Stimulated activated naive CD4-positive, alpha-beta T cell (primary cell): ENCODE measurements at places on chromosomes 1 and 21.

- no peak for DNase-seq
Observed at GRCh38 chr1:115771847-115772457, 3.4 kb upstream of the CASQ2 start.

GRCh38 chr1:185312361-185313138 is 4.5 kb downstream of the IVNS1ABP start:
- DNase-seq: no peak

GRCh38 chr1:27787895-27788294 is 14.9 kb downstream of the STX12 start:
- no peak for DNase-seq

DNA sequence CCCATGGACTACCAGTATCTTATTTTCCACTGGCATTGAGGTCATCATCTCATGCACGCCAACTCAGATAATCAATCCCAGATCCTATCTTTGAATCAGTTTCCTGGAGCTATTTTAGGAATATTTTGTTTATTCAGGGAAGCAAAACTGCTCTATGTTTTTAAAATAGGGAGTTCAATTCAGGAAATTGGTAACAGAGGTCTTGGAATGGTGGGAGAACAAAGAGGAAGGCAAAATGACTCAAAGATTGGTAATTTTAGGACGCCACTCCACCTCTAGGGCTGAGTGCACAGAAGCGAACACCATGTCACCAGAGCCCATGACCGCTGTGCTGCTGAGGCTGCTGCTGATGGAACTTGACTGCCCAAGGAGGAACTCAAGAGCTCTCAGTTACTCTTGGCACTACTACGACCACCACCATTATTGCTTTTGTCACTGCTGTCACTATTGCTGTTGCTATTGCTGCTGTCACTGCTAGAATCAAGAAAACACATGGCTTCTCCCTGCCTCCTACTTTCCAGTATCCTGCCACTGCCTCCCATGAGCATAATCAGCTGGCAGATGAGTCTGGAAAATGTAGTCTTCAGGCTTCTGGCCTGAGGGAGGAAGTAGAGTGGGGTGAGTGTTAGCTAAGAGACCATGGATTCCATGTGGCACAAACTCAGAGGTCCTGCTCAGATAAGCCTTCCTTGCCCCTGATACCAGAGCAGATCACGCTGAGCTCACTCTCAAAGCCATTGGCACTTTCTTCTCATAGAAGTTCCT is 71.6 kb upstream of the CNIH3 start:
- DNase-seq: no peak

GRCh38 chr1:160167580-160167979 is 16.2 kb downstream of the ATP1A4 start:
- DNase-seq: no peak

DNA sequence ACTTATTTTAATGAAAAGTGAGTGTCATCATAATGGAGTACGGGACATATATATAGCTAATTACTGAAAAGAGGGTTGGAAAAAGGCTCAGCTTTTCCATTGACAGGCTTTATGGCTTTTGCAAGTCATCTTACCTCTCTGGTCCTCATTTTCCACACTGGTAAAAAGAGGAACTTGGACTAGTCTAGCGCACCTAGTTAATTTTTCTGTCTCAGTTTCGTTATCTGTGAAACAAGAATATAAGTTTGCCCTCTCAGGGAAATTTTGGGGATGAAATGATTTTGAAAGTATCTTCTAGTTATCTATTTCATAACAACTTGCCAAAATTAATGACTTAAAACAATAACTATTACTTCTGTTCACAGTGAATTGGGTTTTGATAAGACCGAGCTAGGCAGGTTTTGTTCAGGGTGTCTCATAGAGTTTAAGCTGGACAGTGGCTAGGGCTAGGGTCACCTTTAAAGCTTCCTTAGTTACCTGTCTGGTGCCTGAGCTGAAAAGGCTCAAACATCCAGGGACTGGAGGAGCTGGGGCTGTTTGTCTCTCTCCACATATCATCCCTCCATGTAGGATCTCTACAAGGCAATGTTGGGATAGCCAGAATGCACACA is 91.7 kb downstream of the TYW3 start:
- DNase-seq: no peak

- DNase-seq: no peak
Observed at GRCh38 chr1:232368821-232369321, 261.1 kb downstream of the SIPA1L2 start.

GRCh38 chr1:110638556-110638955 is 32.4 kb upstream of the KCNA2 start:
- no peak for DNase-seq

DNA sequence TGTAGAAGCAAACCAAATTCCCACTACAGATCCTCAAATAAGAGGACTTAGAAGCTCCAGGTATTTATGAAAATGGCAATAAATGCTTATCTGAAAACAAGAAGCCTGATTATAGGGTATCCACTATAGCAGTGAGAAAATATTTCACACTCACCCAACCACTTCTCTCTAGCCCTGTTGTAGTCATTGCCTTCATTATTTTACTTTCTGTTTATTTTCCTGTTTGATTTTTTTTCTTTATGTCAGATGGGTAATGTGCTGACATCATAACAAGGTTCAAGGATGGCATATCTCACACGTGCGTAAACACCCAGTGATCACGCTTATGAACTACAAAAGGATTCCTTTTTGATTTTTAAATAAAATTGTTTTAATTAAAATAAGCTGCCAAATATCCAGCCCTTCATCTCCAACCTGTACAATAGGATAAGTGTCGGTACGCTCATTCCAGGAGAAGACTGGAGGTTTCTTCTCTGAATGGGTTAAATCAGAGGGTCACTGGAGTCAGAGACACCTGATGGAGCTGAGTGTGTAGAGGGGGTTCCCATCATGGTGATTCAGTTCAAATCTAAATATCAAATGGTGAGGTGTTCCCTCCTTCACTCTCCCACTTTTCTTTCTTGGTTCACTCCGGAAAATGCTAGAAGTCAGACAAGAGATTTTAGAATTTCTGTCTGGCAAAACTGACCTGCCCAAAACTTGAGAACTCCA is 8.2 kb upstream of the S1PR1 start:
- no peak for DNase-seq

GRCh38 chr1:113903501-113904292 is 902 bp downstream of the AP4B1 start:
- DNase-seq: no peak

DNA sequence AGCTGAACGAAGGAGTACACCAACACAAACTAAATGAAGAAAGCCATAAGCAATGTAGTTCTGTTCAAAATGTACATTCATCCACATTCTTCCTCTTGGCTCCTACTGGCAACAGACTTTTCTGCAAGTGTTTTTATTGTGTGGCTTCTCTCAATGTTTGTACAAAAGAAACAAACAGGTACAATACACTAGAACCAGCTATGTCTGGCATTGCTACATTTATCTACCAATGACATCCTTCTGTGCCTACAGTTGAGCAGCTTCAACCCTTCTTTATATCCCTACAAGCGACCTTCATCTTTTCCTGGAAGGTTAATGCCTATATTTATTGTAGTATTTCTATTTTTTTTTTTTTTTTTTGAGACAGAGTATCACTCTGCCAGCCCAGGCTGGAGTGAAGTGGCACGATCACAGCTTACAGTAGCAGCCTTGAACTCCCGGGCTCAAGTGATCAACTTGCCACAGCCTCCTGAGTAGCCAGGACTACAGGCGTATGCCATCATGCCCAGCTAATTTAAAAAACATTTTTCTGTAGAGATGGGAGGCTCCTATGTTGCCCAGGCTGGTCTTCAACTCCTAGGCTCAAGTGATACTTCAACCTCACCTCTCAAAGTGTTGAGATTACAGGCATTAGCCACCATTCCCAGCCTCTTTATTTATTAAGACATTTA is 89.3 kb downstream of the ASH1L start:
- DNase-seq: no peak

DNA sequence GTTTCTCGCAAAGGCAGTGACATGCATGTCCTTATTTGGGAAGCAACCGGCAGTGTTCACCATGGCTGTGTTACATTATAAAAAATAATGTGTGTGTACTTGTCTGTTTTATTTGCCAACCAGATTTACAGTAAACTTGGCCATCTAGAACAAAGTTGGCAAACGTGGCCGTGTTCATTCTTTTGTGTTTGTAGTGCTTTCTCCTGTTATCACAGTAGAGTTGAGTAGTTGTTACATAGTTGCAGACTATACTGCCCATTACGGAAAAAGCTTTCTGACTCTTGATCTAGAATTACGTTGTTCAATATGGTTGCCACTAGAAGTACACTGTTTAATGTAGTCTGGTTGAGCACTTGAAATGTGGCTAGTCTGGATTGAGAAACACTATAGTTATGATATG is 19.4 kb downstream of the SOAT1 start:
- DNase-seq: no peak

GRCh38 chr1:30732277-30732996 is 9.1 kb upstream of the MATN1 start:
- DNase-seq: no peak

- DNase-seq: no peak
Observed at GRCh38 chr1:201749059-201749690, 79.8 kb upstream of the IPO9 start.

- DNase-seq: no peak
Observed at GRCh38 chr1:241701483-241702295, 49.6 kb downstream of the WDR64 start.

GRCh38 chr1:159889821-159890252 is 10.1 kb downstream of the CFAP45 start:
- DNase-seq: no peak

DNA sequence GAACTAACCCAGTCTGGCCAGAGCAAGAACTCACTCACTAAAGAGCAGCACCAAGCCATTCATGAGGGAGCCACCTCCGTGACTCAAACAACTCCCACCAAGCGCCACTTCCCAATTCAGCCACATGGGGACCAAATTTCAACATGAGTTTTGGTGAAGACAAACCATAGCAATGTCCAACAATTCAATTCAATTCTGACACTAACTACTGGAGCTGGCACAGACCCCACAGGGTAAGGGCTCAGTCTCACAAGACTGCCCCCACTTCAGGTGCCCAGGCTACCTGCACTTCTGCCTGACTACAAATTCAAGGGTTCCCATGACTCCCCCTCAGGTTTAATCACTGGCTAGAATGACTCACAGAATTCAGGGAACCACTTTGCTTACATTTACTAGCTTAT is 48.8 kb upstream of the RAP1A start:
- peak; percentile 30 for DNase-seq

DNA sequence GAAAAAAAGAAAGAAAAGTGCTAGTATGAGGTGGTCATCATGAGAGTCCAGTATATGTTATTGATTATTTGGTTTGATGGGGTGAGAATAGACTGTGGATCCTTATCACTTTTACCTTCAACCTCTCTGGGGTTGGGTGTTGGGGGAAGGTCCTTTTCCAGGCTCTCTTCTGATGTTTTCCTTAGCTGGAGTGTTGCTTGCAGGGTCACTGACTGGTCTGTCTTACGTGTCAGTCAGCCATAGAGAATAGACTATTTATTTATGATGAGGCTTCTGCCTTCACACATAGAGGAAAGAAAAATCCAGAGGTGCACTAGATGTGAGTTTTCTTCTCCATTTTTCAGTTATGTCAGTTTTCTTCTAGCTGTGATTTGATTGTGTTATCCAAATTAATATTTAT is 36.5 kb downstream of the MAP3K21 start:
- DNase-seq: no peak

DNA sequence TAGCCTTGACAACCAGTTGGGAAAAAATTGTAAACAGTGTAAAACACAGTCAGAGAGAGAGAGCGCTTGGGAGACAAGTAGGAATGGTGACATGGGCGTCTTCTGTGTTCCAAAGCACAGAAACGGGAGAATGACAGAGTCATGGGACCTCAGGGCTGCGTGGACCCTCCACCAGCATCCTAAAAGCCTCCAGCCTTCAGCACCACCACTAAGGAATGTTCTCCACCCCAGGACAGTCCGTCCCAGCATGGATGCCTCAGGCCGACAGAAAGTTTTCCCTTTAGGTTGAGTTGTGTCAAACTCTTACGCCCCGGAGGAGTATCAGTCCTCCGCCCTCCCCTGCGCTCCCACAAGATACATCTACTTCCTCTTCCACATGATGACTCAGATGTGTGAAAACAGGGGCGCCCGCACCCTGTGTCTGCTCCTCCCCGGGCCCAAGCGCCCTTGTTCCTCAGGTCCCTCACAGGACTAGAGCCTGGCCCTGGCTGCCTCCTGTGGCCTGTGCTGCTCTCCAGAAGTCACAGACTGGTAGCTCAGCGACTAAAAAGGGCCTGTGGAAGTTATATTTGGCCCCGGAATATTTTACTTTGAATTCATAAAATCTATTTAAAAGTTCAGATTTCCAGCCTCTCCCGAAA is 63.9 kb upstream of the EFHD2 start:
- no peak for DNase-seq

- no peak for DNase-seq
Observed at GRCh38 chr1:212182579-212182978, 102.6 kb upstream of the PPP2R5A start.

DNA sequence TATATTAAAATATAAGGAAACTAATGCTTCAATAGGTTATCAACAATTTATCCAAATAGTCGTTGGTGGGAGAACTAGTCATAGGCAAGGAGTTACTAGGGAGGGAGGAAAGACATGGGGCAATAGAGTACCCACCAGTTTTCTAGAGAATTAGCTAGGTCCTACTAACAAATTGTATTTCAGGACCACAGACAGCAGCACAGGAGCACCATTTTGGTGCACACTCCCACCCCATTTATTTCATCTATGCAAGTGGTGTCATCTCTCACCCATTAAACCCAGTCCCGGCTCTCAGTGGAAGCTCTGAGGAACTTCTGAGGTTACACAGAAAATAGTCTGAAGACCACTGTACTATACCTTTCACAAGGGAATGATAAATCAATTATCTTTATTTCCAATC is 89.0 kb upstream of the BCAR3 start:
- DNase-seq: no peak

DNA sequence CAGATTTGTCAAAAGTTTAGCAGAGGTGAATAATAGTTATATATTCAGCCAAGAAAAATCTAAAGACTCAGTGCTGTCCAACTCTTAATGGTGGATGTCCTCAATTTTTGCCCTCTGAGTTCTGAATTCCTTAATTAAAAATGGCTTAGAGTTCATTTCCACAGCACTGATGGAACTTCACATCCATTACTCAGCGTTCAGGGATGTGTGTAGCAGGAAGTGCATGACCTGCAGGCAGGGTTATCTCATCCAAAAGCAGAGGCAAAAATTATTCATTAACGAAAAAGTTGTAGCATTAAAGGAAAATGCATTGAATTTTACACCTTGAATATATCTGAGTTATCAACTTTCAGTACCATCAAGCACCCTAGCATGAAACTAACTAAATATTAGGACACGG is 96.7 kb downstream of the ZP4 start:
- DNase-seq: no peak

- DNase-seq: no peak
Observed at GRCh38 chr1:234756066-234756774, 146.2 kb upstream of the IRF2BP2 start.

DNA sequence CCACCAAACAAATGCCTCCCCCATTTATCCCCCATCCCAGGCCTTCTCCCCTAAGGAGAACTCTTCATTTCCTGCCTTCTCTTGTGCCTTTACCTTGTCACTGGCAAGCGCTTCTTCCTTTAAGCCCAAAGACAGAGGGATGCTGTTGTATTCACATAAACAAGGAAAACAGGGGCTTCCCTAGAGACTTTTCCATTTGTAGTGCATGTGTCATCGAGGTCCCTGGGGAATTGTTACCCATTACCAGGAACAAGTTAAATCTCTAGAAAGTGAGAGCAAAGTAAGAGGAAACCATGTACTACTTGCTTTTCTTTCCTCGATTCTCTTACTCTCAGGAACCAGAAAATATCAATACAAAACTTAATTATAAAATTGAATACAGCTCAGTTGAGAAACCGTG is 114.4 kb upstream of the DPT start:
- DNase-seq: no peak
